ENCODE measurements at places on chromosomes 1 and 21.

- peaks cover 22% of the 10 kb centered on the region for H3K4me1 ChIP-seq
- H3K27ac ChIP-seq = peak overlapping the region; percentile 87
- H3K27me3 ChIP-seq = no peaks in the 10 kb centered on the region
- DNase-seq = no peak
- H3K4me3 ChIP-seq = no peak overlapping the region
Measured at GRCh38 chr21:28444111-28444510, 548.6 kb downstream of the LTN1 start.

- no peak for DNase-seq
- H3K27ac ChIP-seq = no peak overlapping the region
- no peaks in the 10 kb centered on the region for H3K27me3 ChIP-seq
- H3K4me1 ChIP-seq = no peaks in the 10 kb centered on the region
Measured at GRCh38 chr21:19468991-19469715, 1065.6 kb upstream of the TMPRSS15 start.

GRCh38 chr1:235339746-235340145 lies 11.4 kb downstream of the GGPS1 start:
- H3K27me3 ChIP-seq = no peaks in the 10 kb centered on the region
- H3K36me3 ChIP-seq = no peaks in the 10 kb centered on the region
- no peaks in the 10 kb centered on the region for H3K4me1 ChIP-seq
- H3K4me3 ChIP-seq = no peak overlapping the region
- no peak overlapping the region for H3K27ac ChIP-seq
- DNase-seq = no peak

GRCh38 chr1:145985502-145986439 lies 10.6 kb downstream of the TXNIP start:
- H3K4me1 ChIP-seq = peaks cover 31% of the 10 kb centered on the region
- DNase-seq = peak; percentile 87
- no peaks in the 10 kb centered on the region for H3K36me3 ChIP-seq
- H3K27ac ChIP-seq = peak overlapping the region; percentile 17
- no peak overlapping the region for H3K4me3 ChIP-seq

- no peaks in the 10 kb centered on the region for H3K27me3 ChIP-seq
- H3K36me3 ChIP-seq = no peaks in the 10 kb centered on the region
- no peak overlapping the region for H3K4me3 ChIP-seq
Measured at GRCh38 chr1:58996341-58997059, 212.7 kb upstream of the JUN start.

DNA sequence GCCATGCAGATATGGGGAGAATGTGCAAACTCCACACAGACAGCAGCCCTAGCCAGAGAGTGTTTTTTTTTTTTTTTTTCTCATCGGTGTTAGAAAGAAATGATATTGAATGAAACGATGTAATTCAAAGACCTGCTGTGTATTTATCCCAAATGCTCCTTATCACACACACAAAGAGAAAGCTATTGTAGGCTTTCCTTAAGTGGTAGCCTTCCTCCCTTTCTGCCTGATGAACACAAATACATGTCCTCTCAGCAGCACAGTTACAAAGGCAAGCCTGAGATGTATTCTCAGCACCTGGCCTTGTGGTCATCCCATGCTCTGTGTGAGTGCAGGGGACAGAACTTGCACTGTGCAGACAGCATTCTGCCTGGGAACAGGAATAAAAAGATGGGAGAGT lies 93.8 kb downstream of the PLPPR5 start:
- peaks cover 46% of the 10 kb centered on the region for H3K4me1 ChIP-seq
- peaks cover 4% of the 10 kb centered on the region for H3K36me3 ChIP-seq
- DNase-seq = no peak
- H3K4me3 ChIP-seq = no peak overlapping the region

DNA sequence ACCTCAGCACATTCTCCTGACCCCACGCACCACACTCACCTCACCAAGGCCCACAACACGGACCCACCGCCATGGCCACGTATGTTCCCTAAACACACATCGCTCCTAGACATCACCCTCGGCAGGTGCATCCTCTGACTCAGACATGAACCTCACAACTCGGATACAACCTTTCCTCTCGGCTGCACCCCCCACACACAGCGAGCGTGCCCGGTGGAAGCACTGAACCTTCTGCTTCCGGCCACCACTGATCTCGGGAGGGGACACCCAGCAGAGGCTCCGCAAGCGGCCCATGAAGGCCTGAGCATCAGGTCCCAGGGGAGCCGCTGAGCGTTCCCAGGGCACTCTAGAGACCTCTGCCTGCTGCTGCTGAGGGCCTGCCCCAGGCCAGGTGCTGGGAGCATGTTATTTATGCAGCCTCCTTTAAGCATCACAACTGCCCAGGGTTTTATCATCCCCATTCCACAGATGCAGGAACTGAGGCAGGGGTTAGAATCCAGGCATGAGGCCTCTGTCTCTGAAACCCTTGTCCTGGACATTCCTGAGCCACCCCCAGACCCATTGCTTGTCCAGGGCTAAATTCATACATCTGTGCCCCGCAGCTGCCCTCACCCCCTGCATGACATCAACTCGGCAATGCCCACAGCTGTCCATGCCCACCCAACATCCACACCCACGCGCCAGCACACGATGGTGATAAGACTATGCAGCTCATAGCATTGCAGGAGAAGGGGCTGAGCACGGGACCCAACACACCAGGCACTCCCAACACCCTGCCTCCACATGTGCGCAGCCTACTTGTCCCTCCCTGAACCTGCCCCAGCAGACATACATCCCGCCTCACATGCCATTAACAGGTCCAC lies 27.0 kb downstream of the SDC3 start:
- H3K4me1 ChIP-seq = peaks cover 11% of the 10 kb centered on the region
- H3K4me3 ChIP-seq = no peak overlapping the region
- no peaks in the 10 kb centered on the region for H3K36me3 ChIP-seq
- H3K27me3 ChIP-seq = no peaks in the 10 kb centered on the region
- DNase-seq = no peak

- H3K4me1 ChIP-seq = peaks cover 9% of the 10 kb centered on the region
- H3K27me3 ChIP-seq = no peaks in the 10 kb centered on the region
- H3K36me3 ChIP-seq = no peaks in the 10 kb centered on the region
- H3K4me3 ChIP-seq = no peak overlapping the region
- H3K27ac ChIP-seq = peak overlapping the region; percentile 50
Measured at GRCh38 chr1:185244015-185244747, 72.9 kb downstream of the IVNS1ABP start.

DNA sequence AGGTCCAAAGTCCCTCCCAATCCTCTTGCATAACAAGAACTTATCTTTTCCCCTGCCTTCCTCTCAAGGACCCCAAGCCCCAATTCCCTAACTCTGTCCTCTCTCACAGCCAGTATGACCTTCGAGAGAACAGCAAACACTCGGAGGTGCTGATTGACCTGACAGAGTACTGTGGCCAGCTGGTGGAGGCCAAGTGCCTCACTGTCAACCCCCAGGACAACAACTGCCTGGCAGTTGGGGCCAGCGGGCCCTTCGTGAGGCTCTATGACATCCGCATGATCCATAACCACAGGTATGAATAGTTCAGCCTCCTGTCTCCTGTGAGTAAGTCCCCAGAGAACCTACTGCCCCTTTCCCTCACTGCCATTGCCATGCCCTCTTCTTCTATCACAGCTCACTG lies 29.9 kb upstream of the TMEM222 start:
- H3K27me3 ChIP-seq = no peaks in the 10 kb centered on the region
- H3K27ac ChIP-seq = peak overlapping the region; percentile 50

DNA sequence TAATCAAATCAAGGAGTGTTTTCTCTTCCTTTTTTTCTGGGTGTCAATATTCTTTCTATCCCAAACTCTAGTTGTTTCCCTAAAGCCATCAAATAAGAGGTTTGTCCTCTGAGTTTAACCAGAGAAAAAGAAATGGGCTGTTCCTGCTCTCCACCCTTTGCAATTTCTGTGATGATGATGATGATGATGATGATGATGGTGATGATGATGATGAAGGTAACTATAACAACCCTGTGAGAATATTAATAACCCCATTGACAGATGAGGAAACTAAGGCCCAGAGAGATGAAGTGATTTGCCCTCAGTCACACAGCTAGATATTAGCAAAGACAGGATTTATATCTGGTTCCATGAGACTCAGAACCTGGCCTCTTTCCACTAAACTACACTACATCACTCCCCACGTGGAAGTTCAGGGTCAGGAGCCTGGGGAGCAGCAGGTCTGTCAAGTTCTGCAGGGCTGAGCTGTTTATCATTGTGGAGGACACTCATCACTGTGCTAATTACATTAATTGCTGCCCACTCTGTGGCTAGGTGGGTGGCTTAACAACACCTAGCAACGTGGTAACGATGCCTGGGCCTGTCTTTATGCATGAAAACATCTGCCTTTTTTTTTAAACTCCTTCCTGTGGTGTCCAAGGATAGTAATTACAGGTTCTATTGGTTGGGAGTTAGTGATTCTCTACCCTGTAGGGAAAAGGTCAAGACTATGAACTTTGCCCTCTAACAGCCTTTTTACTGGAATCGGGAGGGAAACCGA lies 19.0 kb upstream of the JUN start:
- H3K4me1 ChIP-seq = no peaks in the 10 kb centered on the region
- H3K27me3 ChIP-seq = no peaks in the 10 kb centered on the region
- no peak overlapping the region for H3K4me3 ChIP-seq
- DNase-seq = no peak

DNA sequence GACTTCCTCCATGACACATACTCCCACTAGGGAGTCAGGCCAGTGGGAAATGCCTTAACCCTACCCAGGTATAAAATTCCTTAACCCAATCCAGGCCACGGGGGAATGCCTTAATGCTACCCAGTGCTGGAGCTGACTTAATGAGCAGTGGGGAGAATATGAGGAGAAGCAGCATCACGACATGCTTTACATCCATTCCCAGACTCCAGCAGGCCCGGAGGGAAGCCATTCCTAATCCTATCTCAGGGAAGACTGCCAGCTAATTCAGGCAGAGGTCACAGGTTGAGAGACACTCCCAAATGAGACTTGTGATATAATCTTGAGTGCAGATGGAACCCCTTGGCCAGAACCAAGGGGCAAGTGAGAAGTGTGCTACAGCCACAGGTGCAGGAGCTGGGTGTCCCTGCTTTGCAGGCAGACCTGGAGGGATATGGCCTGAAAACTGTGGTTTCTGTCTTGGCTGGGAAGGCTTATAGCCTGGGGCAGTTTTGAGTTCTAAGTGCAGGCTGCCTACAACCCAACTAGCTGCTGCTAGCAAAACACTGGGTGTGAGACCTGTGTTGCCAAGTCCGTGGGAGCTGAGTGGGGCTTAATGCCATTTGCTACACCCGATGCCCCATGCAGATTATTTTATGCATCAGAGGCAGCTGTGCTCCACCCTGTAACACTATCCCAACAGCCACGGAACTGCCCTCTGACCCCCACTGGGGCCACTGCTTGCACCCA lies 45.1 kb upstream of the GUCA2A start:
- peaks cover 13% of the 10 kb centered on the region for H3K36me3 ChIP-seq
- no peak overlapping the region for H3K4me3 ChIP-seq
- peak; percentile 19 for DNase-seq
- H3K27me3 ChIP-seq = no peaks in the 10 kb centered on the region

GRCh38 chr1:66213491-66213890 lies 320.5 kb upstream of the SGIP1 start:
- H3K27ac ChIP-seq = no peak overlapping the region
- H3K27me3 ChIP-seq = peaks cover 20% of the 10 kb centered on the region
- no peak for DNase-seq
- H3K36me3 ChIP-seq = no peaks in the 10 kb centered on the region
- H3K4me3 ChIP-seq = no peak overlapping the region
- H3K4me1 ChIP-seq = no peaks in the 10 kb centered on the region

DNA sequence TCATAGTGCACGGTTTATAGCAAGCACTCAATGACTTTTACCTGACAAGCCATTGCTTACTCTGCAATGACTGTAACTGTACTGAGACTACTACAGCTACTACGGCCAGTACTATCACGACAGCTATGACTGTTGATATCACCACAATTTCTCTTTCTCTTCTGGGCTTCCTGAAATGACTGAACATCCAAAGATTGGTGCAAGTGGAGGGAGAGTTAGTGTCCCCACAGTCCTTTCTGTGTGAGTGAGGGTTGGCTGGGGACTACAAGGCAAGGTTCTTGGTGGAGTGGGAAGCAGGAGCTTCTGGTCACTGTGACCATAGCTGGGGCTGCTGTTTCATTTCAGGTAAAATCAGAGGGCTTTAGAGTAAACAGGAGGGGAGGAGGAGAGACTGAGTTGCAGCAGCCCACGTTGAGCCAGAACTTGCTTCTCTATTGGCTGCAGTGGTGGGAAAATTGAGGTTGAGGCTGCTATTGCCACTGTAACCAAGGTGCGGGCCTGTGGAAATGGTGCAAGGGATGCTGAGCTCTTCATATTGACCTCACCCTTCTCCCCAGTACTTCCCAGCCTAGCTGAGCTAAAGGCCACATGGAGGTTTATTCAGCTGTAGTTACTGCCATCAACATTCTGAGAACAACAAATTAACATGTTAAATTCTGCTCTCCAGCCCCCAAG lies 14.1 kb upstream of the IL10 start:
- H3K27me3 ChIP-seq = peaks cover 74% of the 10 kb centered on the region
- H3K36me3 ChIP-seq = no peaks in the 10 kb centered on the region
- no peaks in the 10 kb centered on the region for H3K4me1 ChIP-seq
- no peak overlapping the region for H3K4me3 ChIP-seq

GRCh38 chr1:246002725-246003441 lies 504.2 kb downstream of the SMYD3 start:
- no peaks in the 10 kb centered on the region for H3K36me3 ChIP-seq
- peaks cover 24% of the 10 kb centered on the region for H3K4me1 ChIP-seq
- peak; percentile 94 for DNase-seq

GRCh38 chr1:27144920-27145661 lies 9.8 kb downstream of the SLC9A1 start:
- peak overlapping the region; percentile 80 for H3K27ac ChIP-seq
- H3K36me3 ChIP-seq = no peaks in the 10 kb centered on the region
- DNase-seq = no peak
- H3K27me3 ChIP-seq = no peaks in the 10 kb centered on the region
- peaks cover 75% of the 10 kb centered on the region for H3K4me1 ChIP-seq
- H3K4me3 ChIP-seq = peak overlapping the region; percentile 27

DNA sequence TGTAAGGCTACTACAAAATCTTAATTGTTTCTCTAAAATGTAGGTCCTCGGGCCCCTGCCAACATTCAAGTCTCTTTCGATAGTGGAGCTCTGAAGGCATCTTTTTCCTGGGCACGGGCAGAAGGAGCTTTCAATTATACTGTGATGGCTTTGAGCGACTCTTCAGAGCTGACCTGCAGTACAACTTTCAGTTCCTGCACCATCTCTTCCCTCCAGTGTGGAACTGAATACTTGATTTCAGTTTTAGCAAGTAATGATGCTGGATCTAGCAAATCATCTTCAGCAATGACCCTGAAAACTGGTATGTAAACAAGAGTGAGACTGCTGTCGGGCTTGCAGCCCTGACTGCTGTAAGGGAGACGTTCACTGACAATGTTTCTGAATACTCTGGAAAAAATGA lies 9.6 kb downstream of the FNDC7 start:
- H3K4me3 ChIP-seq = no peak overlapping the region
- peaks cover 22% of the 10 kb centered on the region for H3K4me1 ChIP-seq
- H3K27me3 ChIP-seq = no peaks in the 10 kb centered on the region
- no peak for DNase-seq

- H3K36me3 ChIP-seq = no peaks in the 10 kb centered on the region
- DNase-seq = no peak
- no peak overlapping the region for H3K4me3 ChIP-seq
- peaks cover 48% of the 10 kb centered on the region for H3K27me3 ChIP-seq
Measured at GRCh38 chr1:154783976-154784375, 86.1 kb downstream of the KCNN3 start.

GRCh38 chr1:111062081-111062480 lies 77.8 kb downstream of the DRAM2 start:
- no peak overlapping the region for H3K27ac ChIP-seq
- no peaks in the 10 kb centered on the region for H3K36me3 ChIP-seq
- no peaks in the 10 kb centered on the region for H3K27me3 ChIP-seq
- no peak overlapping the region for H3K4me3 ChIP-seq
- no peak for DNase-seq
